CD4-positive, alpha-beta T cell treated with Interleukin-6 at 100 ng/mL for 8 hours (primary cell): ENCODE measurements at places on chromosomes 6 and 20.

- DNase-seq: no peak
Observed at GRCh38 chr6:128491100-128491581, 29.3 kb downstream of the PTPRK start.

GRCh38 chr6:145312481-145312880 lies 422.8 kb downstream of the EPM2A start:
- DNase-seq: no peak

DNA sequence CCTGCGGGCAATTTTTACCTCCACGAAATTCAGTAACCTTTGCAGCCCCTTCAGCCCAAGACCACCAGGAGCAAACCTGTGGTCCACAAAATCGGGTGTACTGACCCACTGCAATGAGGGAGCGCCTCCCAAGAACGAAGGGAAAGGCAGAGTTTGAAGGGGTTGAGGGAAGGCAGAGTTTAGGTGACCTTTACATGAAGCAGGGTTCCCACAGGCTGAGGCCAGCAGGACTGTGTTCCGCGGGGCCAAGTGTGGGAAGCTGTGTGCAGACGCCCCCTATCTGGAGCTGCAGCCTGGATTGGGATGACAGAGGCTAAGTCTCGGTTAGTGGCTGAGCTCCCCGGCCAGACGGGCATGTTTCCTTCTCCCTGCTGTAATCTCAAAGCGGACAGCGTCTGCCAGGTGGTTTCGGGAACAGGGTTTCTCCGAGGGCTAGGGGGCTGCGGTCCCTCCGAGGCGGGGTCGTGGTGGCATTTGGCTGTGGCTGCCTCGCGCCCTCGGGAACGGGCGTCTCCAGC lies 826 bp upstream of the PYGB start:
- DNase-seq: no peak

DNA sequence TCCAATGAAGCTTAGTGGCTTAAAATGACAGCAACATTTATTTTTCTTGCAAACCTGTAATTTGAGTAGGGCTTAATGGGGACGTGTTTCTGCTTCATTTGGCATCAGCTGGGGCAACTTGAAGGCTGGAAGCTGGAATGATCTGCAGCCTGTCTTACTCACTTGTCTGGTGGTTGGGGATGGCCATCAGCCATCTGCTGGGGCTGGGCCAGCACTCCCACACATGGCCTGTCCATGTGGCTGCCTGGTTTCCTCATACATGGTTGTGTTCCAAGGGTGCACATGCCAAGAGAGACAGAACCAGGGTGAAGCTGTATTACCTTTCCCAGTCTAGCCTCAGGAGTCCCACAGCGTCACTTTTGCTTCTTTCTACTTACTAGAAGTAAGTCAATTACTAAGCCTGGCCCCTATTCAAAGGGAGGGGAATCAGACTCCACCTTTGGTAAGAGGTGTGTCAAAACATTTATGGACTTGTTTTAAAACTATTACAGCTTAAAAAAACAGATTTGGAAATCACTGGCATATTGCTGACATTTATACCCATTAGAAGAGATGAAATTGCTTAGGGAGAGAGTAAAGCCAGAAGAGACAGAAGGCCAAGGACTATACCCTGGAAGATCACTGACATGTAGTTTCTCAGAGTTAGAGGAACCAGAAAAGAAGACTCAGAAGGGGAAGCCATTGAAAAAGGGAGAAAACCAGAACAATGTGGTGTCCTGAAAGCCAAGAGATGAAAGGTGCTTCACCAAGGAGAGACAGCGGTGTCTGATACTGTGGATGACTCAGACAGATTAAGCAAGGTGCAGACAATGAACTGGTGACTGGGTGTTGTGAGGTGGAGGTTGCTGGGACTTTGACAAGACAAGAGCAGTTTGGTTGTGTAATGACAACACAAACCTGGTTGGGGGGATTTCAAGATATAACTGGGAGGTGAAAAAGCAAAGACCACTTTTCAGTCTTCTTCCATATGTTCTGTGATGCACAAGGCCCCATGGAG lies 345.2 kb downstream of the GJA1 start:
- no peak for DNase-seq

DNA sequence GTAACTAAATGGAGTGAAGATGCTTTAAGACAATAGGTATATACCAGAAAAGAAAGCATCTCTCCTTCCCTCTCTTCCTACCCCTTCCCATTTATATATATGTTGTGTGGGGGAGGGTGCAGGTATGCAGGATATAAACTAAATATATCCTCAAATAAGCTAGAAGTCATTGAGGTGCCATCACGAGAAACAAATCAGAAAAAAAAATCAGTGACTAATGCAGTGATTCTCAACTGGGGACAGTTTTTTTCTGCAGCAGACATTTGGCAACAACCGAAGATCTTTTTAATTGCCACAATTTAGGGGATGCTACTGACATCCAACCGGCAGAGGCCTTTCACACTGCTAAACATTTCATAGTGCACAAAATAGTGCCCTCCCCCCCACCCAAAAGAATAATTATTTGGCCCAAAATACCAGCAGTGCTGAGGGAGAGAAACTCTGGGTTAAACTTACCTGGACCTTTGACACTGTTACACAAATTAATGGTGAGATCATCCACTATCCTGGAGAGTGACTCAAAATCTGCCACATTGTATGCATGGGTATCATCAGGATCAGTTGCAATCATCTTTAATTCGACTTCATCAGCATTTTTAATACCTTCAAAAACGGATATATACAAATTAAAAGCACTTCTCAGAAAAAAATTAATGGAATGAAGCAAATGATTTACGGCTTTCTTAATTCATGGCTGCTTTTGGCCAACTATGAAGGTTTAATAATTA lies 55.0 kb downstream of the COL12A1 start:
- DNase-seq: no peak

DNA sequence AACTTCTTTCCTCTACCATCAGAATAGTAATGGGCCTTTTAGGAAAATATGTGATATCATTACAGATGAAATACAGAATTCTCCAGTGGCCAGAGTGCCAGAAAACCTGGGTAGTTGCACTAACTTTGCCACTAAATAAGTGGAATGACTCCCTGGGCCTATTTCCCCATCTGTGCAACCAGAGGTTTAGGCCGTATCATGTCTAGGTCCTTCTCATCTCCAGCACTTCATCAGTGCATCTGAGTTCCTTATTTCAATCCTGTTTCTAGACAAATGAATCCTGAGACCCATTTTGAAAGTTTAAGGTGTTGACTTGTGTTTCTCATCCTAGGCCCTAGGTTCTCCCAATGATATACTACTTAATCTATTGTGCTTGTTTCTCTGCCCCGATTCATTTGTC lies 236.2 kb downstream of the CD83 start:
- no peak for DNase-seq

DNA sequence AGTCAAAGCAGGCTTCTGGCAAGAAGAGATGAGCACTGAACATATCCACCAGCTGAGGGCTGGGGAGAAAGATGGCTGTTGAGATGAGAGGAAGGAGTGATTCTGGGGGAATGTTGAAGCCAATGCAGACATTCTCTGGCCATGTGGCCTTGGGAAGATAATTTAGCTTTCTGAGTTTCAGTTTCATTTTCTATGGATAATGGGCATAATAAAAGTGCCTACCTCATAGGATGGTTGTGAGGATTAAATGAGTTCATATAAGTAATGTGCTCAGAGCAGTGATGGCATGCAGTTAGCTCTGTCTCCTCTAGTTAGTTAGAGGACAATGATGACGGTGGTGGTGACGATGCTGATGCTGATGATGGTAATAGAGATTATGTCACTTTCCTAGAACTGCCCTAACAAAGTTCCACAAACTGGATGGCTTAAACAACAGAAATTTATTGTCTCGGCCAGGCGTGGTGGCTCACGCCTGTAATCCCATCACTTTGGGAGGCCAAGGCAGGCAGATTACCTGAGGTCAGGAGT lies 18.5 kb upstream of the KCNK5 start:
- no peak for DNase-seq

- no peak for DNase-seq
Observed at GRCh38 chr6:111623046-111623718, 17.5 kb upstream of the TRAF3IP2 start.

DNA sequence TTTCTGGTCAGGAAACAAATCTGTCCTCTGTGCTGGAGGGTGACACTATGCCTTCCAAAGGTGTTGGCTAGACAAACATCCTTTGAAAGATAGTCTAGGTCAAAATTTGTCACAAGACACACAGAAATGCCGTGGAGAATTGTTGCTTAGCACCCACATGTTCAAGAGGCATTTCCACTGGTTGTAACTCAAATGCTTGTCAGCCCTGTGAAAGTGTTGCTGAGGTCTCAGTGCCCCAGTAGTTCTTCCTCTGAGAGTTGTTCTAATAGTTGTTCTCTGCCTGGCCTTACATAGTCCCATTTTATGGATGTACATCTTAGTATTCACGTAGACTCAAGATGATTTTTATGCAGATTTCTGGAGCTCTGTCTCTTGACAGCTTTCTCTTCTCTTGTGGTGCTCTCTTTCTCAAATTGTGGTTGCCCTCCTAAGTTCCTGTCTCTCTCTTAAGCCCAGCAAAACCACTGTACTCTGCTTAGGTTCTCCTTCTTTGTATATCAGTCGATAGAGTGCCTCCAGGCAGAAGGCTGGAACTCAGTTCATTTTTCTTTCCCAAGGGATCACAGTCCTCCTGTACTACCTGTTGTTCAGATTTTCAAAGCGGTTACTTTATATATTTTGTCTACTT lies 39.5 kb upstream of the REV3L start:
- peak; percentile 1 for DNase-seq

DNA sequence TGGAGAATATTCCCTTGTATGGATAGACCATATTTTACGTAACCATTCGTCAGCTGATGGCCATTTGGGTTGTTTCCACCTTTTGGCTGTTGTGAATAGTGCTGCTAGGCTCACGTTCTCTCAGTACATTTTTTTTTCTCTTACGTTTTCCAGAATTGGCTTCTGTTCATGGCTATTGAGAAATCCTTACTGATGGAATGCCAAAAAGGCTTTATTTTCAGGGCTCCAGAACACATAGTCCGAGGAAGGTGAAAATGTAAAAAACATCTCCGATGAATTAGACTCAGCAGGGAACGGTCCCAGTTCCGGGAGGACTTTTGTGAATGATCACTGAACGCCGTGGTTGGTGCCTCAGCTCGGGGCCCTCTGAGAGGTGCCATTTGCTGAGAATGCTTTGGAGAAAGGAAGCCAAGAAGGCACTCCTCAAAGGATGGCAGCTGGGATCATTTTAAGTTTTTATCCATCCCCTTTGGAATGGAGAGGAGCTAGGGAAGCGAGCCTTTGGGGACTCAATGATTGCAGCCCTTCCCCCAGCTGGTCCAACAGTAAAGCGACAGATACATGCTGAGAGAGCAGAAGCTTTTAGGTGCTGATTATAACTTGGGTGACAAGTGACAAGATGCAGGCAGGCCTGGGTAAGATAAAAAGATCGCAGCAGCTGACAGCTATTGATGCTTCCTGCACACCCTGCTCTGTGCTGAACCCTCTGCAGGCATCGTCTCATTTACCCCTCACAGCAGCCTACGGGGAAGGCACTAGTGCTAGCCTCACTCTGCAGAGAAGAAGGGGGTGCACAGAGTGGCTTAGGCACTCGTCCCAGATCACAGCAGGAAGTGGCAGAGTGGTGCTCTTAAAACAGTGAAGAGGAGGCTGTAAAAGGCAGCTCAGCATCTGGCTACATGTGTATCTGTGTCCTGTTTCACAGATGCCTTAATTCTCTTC lies 133.4 kb upstream of the KCNG1 start:
- no peak for DNase-seq

DNA sequence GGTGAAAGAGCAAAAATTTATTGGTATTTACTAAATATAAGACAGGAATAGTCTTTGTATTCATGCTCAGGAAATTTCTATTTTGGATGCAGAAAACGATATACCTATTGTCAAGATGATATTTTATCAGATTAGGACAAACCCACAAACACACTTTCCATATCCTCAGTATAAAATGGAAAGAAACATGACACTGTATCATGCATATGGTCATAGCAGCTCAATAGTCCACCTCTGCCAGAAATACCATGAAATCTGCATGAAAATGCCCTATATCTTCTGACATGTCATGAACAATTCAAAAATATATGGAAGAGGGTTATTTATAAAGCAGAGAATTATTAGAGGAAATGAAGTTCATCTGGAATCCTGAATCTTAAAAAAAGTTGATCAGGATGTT lies 11.7 kb upstream of the HINT3 start:
- DNase-seq: no peak

DNA sequence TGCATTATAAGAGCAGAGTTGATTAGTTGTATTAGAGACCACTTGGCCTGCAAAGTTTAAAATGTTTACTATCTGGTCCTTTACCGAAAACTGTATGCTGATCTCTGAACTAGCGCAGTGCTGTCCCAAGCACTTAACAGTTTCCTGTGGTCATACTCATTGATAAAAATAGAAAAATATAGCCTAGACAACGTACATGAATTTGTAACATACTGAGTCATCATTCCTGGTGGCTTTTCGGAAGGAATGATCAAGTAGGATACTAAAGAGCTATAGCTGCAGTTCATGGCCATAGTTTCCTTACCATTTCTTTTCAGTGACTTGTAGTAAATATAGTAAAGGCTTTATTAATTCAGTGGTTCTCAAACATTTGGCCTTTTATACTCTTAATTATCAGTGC lies 18.4 kb downstream of the TTK start:
- DNase-seq: no peak

GRCh38 chr6:158791274-158791855 lies 27.8 kb downstream of the EZR start:
- DNase-seq: no peak

DNA sequence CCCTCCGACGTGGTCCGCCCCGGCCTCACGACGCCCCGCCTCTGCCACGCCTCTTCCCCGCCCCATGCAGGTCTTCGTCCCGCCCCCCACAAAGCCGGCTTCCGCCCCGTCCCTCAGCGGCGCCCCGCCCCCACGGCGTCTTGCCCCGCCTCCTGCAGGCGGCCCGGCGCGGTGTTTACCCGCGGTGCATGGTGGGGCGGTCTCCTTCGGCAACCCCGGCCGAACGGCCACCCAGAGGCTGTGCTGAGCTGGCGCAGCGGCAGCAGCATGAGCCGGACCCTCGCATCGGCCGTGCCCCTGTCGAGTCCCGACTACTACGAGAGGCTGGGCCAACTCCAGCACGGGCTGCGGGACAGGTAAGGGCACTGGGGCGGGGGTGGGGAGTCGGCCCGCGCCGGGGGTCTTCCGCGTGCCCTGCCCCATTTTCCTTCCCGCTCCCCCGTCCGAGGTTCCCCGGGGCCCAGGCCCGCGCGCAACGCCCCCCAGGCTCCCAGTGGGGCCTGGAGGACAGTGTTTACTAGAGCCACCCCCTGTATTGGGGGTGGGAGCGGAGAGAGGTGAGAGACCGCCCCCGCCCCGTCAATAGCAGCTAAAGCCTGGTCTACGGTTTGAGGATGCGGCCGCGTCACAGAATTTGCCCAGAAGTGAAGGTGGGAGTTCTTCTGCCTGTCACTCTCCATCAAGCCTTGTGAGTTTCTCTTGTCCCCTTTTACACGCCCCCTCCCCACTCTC lies at the start of gene KIZ:
TSS of gene KIZ (plus strand) at position 234 of the 732 bp plus-strand sequence. CDS start at position 268, 34 bp downstream.
- DNase-seq: peak; percentile 97

DNA sequence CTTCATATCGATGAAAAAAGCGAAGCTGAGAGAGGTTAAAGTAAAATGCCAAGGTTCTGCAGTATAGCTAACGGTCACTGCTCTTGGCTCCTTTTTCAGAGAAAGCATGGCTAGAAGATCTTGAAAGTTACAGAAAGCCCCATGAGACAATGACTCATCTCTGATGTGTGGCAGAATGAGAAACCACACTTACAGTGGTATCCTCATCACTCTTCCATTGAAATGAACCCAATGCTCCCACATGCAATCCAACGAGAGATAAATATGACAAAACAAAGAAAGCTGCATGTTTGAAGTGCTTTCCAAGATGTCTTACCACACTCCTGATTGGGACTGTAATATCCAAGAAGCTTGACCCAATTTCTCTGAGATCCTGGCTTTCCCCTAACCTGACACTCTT lies 694.9 kb downstream of the PRKN start:
- no peak for DNase-seq

GRCh38 chr6:27426045-27426620 lies 37.6 kb downstream of the ZNF391 start:
- DNase-seq: no peak
